T-helper 1 cell (primary cell): ENCODE measurements at places on chromosomes 11 and 22.

- no peak for DNase-seq
Measured at GRCh38 chr11:77580712-77581337, 8.9 kb upstream of the AQP11 start.

DNA sequence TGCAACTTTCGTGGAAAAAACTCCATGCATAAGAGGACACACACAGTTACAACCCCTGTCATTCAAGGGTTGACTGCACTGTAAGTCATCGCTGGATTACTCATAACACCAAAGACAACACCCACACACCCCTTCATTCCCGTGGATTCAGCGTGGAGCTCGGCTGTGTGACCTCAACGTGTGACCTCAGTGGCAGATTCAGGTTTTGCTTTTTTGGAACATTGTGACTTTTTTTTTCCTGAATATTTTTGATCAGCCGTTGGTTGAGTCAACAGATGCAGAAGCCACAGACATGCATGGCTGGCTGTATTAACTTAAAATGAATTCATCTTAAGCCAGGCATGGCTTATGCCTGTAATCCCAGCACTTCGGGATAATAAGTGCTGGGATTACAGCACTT lies 19.7 kb upstream of the MUC5AC start:
- DNase-seq = no peak

GRCh38 chr22:28331695-28332094 lies 347.9 kb downstream of the TTC28 start:
- DNase-seq = no peak

- no peak for DNase-seq
Measured at GRCh38 chr11:64765851-64766665, 6.3 kb upstream of the PYGM start.

- DNase-seq = no peak
Measured at GRCh38 chr22:47095395-47096122, 333.1 kb downstream of the TBC1D22A start.

DNA sequence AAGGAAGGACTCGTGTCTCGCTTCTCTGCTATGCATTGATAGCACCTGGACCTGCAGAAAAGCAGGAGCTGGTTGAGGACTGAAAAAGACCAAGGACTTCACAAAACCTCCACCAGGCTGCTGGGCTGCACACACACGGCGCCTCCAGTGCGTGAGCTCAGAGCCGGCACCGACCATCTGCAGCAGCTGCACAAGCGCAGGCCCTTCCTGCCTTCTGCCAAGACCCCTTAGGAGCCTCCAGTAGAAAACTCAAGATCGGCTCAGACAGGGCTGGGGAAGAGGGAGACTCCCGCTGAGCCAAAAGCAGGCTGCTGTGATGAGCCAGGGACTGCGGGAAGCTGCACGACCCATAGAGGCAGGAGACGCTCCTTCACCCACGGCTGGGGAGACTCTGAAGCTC lies 70.9 kb downstream of the PHF21B start:
- DNase-seq = no peak

DNA sequence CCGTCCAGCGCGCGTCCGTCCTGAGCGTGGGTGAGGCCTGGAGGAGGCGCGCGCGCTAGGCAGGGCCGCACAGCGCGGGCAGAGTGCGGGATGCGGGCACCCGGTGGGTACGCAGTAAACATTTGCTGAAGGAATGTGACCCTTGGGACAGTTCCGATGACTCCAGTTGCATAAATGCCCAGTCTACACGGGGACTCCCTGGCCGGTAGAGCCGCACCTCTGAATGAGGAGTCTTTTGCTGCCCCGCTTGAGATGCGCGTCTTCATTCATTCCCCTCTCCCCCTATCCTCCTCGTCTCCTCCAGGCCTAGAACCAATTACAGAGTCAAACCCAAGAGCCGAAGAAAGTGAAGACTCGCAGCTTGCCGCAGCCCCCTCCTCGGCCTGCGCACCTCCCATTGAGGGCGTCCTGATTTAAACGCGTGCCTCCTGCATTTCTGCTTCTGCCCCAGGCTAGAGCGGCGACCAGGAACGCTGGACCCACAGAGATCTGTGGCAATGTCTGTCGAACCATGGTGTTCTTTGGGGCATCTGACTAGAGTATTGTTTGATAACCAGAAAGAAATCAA lies 729 bp upstream of the CHKB start:
- no peak for DNase-seq

DNA sequence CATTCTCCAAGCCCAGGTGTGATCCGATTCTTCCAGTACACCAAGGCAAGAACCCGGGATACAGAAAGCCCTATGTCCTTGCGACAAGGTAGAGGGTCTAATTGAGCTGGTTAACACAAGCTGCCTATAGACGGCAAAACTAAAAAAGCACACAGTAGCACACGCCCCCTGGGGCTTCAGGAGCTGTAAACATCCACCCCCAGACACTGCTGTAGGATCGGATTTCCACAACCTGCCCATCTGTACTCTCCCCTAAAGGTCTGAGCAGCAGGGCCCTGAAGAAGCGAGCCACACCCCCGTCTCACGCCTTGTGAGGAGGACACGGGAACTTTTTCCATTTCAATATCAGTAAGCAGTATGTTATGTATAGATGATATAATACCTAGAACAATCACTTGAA lies 624.7 kb downstream of the BUD13 start:
- no peak for DNase-seq

DNA sequence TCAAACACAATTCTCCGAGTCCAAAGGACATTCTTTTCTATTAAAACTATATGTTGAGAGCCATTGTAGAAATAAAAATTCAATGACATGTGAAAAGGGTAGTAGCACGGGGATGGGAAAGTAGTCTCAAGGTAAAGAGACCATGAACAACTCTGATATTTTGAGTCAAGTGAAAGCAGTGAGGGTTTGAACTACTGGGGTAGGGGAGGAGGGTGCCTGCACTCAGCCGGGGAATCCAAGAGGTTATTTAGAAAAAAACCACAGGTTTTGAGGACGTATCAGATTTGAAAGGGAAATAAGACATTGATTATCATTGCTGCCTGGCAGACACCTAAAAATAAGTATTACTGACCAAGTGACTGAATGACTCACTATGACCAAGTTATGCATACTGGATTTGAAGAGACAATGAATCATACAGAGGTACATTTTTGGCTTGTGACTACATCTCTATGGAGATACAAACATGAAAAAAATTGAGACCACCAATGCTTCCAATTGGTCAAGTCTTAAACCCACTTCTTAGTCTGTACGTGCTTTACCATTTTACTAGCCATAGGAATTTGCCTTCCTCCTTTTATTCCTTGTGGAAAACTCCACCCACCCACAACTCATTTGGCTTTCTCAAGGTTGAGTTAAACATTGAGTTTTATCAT lies 2.2 kb upstream of the OR52H1 start:
- no peak for DNase-seq

GRCh38 chr11:119284344-119285157 lies 32.4 kb downstream of the MCAM start:
- DNase-seq = peak; percentile 48

DNA sequence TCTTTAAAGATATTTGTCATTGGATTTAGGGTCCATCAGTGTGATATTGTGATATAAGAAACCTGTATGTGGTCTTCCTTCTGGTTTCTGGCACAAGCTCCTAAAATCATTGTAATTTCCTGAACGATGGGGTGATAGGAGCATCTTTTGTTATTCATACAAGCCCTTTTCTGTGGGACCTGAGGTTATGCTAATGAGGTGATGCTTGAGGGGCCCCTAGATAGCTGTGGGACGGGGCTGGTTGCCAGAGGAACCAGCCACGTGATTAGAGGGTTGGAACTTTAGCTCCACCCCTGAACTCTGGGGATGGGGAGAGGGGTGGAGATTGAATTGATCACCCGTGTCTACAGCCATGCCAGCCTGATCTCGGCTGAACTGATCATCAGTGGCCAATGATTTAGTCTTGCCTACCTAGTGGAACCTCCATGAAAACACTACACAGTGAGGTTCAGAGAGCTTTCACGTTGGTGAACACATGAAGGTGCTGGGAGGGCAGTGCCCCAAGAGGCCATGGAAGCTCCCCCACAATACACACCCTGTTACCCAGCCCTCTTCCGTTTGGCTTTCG lies 62.8 kb downstream of the BCR start:
- peak; percentile 82 for DNase-seq

- DNase-seq = no peak
Measured at GRCh38 chr22:27857443-27857842, 55.9 kb upstream of the MN1 start.

DNA sequence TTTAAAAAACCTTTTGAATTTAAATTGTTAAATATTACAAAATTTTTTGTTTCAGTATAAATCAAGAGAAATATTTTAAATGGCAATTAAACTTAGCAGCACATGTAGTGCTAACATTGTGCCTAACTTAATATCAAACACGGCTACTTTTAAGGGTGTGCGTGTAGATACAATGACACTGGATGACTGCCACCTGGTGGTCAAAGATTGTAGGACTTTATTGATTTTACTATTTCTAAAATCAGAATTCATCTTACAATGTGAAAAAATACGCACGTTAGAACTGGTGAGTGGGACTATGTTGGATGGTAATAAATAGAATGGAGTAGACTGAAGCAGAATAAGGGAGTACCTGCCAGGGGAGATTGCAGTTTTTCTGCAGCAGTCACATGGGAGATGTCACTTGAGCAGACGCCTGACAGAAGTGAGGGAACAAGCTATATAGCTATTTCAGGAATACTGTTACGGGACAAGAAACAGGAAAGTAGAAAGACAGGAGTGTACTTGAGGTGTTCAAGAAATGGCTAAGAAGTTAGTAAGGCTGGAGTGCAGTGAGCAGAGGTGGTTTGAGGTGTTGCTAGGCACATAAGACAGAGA lies 52.9 kb downstream of the UVRAG start:
- peak; percentile 54 for DNase-seq

- no peak for DNase-seq
Measured at GRCh38 chr11:116371146-116371545, 401.6 kb downstream of the BUD13 start.

- no peak for DNase-seq
Measured at GRCh38 chr11:122393209-122393860, 262.2 kb upstream of the UBASH3B start.

DNA sequence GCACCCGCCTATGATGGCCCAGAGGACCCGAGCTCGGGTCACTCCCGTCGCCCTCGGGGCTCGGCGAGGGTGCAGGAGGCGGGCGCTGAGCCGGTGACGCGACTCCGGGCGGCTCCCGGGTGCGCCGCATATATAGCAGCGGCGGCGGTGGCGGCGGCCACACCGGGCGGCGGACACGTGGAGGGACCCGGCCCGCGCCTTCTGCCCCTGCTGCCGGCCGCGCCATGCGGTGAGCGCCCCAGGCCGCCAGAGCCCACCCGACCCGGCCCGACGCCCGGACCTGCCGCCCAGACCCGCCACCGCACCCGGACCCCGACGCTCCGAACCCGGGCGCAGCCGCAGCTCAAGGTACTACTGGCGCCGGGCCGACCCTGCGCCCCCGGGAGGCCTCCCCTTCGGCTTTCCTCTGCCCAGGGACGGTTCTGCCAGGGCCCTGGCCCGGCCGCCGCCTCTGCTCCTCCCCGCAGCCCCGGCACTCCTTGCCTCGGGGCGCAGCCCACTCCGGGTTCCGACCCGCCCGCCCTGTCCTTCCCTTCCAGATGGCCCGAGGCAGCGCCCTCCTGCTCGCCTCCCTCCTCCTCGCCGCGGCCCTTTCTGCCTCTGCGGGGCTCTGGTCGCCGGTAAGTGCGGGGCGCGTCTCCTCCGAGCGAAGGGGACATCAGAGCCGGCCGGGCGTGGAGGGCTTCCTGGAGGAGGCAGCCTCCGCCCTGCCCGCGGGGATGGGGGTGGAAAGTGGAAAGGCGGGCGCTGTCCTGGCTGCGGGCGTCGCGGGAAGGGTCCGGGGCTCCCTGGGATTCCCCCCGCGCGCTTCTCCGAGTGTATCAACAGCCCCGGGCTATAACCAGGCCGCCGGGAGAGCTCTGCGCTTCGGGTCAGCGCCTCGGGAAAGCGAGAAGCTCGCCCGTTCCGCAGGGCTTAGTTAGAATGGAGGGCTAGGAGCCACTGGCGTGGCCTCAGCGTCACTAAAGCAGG lies at the start of gene GAL:
GAL (plus strand) TSS at position 160 of the 972 bp plus-strand sequence; CDS start at position 540, 380 bp downstream.
- no peak for DNase-seq

DNA sequence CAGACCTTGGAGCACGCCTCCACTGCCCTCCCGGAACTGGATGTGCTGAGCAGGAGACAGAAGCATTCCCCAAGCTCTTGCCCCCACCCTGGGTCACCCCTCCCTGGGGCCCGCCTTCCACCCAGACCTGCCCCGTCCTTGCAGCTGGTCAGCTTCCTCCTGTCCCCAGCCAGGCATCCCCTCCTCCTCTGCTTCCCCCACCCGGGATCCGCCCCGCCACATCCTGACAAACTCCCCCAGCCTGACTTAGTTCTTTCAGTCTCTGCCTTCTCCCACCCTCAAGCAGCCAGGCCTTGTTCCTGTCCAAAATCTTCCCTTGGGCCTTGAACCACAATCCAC lies 1.1 kb upstream of the PLXNB2 start:
- DNase-seq = no peak

GRCh38 chr11:46290598-46291309 lies 13.3 kb downstream of the CREB3L1 start:
- DNase-seq = no peak

- no peak for DNase-seq
Measured at GRCh38 chr11:44198146-44198724, 102.8 kb downstream of the EXT2 start.

DNA sequence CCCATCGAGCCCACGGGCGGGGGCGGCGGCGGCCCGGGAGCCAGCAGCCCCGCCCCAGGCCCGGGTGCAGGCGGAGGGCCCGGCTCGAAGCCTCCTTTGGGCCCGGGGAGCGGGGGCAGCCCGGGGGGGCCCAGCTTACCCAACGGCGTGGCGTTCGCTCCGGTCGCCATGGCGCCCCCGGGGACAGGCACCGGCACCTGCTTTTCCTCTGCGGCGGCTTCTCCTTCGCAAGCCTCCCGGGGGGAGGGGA lies 194 bp downstream of the SF1 start:
- DNase-seq = no peak

GRCh38 chr11:33935461-33936456 lies 43.9 kb upstream of the LMO2 start:
- no peak for DNase-seq

GRCh38 chr22:42270510-42271190 lies at the start of gene TCF20:
Gene TCF20, minus strand, starts transcription at chr22:42270653. Its CDS starts 55,348 bp downstream, at chr22:42215305.
- DNase-seq = peak; percentile 76

DNA sequence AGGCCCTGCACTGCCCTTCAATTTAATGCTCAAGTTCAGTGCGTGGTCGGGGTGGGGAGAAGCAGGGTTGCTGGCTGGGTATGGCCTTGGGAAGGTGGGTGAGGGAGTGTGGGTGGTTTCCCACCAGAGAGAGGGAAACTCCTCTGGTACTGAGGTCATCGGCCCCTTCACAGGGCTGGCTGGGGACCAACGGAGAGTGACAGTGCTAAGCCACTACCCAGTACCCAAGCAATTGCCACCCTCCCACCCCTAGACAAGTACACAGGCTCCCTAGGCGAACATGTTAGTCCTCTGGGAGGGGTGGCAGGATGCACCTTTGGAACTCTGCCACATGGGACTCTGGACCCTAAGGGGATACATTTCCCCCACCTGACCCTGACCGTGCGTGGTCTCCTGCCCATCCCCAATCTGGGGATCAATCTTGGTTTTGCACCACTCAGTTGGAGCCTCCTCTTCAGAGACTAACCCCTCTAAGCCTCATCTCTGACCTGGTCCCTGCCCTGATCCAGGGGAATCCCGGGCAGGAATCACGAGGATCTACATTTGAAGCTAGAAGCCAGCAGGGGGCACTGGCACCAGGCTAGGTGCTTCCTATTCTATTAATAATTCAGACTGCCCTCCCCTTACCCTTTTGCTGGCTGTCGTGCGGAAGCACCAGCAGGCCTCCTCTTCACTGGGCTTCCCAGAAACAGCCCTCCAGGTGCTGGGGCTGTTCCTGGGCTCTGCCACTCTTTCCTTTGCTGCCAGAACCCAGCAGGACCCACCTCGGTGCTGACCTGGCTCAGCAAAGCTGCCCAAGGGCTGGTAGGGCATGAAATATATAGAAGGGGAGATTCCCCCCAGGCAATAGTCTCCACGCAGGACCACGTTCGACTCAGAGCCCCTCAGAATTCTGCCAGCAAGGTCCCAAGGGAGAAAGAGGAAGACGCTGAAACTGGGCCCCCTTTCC lies 377.7 kb downstream of the TENM4 start:
- no peak for DNase-seq
